ENCODE measurements at places on chromosomes 1 and 21.

DNA sequence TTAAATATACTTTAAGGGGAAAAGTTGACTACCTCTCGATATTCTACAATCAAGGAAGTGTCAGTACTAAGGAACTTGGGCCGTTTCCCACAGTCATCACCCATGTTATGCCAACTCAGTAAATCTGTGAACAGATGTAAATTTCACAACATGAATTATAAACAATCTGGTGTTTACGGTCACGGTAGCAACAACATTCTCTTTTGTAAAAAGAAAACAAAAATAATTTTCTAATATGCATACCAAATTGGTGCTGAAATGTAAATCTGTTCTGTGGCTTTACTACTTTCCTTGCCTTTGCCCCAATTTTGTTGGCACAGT, 1.2 kb downstream of the SH3GLB1 start:
- DNase-seq, result peak; percentile 50

GRCh38 chr1:183506561-183506960, 34.3 kb downstream of the SMG7 start:
- no peak for DNase-seq

GRCh38 chr1:223046011-223046410, 97.0 kb downstream of the TLR5 start:
- DNase-seq, result no peak

GRCh38 chr1:42290130-42290529, 44.9 kb downstream of the FOXJ3 start:
- DNase-seq, result peak; percentile 6

DNA sequence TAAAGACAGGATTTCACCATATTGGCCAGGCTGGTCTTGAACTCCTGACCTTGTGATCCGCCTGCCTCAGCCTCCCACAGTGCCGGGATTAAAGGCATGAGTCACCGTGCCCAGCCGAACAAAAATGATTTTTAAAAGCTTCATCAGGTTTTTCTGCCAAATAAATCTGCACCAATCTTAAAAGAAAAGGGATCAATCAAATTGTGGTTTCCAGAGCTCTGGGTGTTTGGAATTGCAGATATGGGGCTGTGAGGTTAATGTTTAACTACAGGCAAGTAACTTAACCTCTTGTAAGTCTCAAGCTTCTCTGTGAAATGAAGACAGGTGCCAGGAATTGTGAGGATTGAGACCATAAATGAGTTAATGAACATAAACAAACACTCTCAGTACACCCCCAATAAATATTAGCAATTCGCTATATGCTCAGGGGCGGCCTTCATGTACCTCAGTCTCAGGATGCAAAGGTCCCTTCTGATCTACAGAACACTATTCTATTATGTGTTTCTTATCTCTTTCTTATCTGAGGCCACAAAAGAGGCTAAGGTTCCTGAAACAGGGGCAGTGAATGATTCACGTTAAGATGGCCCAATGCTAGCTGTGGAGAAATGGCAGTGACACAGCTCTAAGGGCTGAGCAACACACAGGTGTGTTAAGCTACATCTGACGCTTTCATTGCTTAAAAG, 7.1 kb upstream of the GNPAT start:
- DNase-seq, result peak; percentile 69

- no peak for DNase-seq
Observed at GRCh38 chr1:26132834-26133167, 21.2 kb downstream of the PDIK1L start.
